ENCODE measurements at places on chromosomes 6 and 20. TPM values are rescaled to one million over a fixed set of nuclear protein-coding genes. Genes with fewer than 3 reads are reported as not detected.

Gene TSPO2
- total RNA-seq: not detected

Gene BEND6
- total RNA-seq: 11.7 TPM

Gene PRDM13
- total RNA-seq: not detected

Gene CRISP2
- not detected for total RNA-seq

Gene LKAAEAR1
- 0.24 TPM for total RNA-seq

Gene FOXS1
- total RNA-seq: not detected

Gene ENPP4
- not detected for total RNA-seq

- no peak for DNase-seq
Observed at GRCh38 chr6:108627692-108628550, 67.2 kb downstream of the FOXO3 start.

GRCh38 chr20:42836339-42836738 lies 353.4 kb downstream of the PTPRT start:
- no peak for DNase-seq

DNA sequence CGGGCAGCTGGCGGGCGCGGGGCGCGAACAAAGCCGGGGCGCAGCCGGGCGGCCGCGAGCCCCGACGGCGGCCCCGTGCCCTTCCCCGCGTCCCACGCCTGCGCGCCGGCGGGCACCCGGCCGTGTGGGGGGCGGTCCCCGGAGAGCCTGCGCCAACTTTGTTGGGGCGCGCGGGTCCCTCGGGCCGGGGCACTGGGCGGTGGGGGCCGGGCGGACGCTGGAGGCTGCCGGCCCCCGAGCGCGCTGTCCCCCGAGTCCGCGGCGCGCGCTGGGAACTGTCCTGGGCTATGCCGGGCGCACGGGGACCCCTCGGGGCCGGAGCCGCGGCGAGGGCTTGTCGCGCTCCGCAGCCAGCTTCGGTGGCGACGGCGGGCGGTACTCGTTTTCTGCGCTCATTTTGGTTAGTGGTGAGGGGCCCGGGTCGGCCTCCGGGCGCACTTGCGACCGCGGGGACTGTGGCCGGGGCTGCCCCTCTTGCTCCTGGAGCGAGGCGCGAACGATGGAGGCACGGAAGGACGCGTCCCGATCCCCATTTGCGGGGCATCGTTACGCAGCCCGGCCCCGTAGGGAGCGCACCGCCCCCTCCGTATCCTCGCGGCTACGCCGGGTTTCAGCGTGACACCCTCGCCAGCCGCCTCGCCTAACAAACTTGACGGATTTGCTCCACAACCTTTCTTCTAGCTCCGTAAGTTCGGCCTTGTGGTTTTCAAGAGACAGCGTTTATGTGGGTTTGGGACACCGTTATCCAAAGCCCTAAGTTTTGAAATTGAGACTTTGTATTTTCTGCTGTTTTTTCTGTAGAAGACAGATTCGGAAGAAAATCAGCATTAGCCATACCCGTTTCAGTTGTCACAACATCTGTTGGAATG lies 622 bp downstream of the SS18L1 start:
- DNase-seq: no peak

DNA sequence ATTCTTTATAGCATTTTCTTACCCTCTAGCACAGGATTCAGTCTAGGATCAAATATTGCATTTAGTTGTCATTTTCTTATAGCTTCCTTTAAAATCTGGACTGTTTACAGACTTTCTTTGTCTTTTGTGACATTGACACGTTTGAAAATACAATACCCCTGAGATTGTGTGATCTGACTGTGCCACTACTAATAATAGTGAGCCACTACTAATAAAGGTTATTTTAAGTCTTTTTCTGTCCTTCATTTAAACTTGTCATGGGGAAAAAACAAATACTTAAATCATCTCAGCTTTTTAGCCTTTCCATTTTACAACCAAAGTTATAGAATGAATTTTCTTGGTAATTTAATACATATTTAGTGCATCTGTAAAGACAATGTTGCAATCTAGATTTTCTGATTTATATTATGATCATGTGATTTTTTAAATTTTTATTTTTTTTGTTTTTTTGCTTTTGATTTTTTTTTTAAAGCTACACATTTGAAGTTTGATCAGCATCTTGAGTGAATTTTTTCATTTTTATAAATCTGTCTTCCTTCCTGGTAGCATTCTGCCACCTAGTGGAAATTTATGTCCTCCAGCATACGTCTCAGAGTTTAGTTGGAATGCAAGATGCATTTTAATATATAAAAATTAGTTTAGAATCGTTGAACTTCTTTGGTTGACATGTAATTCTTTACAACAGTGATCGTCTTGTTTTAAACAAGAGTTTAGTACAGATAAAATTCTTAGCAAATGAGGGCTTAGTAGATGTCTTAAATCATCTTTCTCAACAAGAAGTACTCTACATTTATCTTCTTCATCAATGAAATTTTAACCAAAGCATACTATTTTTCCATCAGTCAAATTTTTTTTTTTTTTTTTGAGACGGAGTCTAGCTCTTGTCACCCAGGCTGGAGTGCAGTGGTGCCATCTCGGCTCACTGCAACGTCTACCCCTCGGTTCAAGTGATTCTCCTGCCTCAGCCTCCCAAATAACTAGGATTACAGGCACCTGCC lies 119.4 kb downstream of the NCOA3 start:
- DNase-seq: peak; percentile 53

GRCh38 chr6:67643281-67643680 lies 991.8 kb upstream of the ADGRB3 start:
- DNase-seq: no peak

Measured in A172 (cell line).